ENCODE measurements at places on chromosomes 7 and 10.

DNA sequence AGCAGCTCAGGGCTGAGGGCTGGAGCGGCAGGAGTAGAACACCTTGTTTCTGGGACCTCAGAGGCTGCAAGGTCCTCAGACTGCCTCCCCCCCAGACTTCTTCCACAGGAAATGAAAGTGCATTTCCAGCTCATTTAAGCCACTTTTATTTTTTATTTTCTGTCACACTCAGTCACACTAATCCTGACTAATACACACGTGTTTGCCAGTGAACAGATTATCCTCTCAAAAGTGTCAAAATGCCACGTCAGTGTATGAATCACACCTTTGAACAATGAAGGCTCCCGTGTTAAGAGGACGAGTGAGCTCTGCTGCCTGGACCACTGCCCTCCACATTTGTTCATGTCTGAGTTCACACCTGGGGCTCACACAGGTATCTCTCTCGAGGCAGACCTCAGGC, 488.5 kb downstream of the DNAJB6 start:
- no peak for DNase-seq

GRCh38 chr7:51230723-51231122, 85.9 kb downstream of the COBL start:
- no peak for DNase-seq

DNA sequence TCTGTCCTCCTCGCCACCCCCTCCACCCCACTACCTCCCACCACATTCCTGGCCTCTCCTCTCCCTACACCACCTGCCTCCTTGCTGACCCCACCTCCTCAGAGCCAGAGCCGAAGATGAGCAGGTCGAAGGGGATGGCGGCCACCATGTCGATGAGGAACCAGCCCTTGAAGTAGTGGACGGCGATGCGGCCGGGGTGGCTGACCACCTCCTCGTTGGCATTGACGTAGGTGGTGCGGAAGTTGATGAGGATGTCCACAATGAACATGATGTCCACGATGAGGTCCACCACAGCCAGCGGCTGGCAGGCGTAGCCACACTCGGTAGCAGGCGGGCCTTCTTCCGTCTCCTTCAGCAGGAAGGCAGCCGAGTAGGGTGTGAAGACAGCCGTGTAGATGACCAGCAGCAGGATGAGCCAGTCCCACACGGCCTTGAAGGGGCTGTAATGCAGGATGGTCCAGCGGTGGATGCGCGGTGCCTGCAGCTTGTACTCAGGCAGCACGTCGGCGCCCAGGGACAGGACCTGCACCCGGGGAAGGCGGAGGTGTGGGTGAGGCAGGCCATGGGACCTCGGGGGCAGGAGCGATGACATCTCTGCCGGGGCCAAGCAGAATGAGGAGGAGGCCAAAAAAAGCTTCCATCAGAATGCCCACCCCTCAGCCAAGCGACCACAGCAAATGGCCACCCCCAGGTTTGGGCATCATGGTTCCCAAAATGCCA, 25.6 kb downstream of the KCNH2 start:
- DNase-seq = no peak

- DNase-seq = no peak
Observed at GRCh38 chr7:82257118-82257695, 186.4 kb downstream of the CACNA2D1 start.

DNA sequence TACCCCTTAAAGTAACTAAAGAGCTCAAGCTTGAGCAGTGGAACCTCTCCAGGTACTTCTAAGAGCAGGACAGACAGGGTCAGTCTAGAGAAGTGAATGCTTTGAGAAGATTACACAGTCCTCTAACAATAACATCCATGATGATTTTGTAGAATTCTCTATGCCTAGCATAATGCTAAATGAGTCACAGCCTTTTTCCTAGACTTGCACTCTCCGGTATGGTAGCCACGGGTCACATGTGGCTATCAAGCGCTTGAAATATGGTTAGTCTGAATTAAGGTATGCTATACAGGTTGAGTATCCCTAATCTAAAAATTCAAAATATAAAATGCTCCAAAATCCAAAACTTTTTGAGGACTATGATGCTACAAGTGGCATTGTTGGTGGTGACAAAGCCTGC, 166.6 kb upstream of the MKLN1 start:
- no peak for DNase-seq

DNA sequence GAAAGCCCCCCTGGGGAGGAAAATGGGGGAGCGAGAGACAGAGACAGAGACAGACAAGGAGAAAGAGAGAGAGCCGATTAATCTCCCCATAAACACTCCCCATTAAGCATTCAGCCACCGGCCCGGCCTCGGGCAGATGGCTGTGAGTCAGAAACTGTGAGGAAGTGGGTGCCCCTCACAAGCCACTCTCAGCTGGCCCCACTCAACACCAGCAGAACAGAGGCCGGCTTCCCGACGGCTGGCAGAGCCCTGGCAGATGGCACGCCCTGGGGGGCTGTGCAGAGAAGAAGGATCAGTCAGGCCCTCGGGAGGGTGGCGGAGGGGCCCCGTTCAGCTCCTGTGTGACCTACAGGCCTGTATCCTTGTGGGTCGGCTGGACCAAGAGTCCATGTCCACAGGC, 41.2 kb downstream of the CAMK2B start:
- no peak for DNase-seq

GRCh38 chr7:5574770-5575269, 151.2 kb upstream of the TNRC18 start:
- no peak for DNase-seq

GRCh38 chr10:131886237-131886636, 14.6 kb upstream of the PPP2R2D start:
- DNase-seq = no peak
